ENCODE measurements at places on chromosomes 12 and 14.

GRCh38 chr12:122064025-122064777, 14.4 kb upstream of the MLXIP start:
- peak; percentile 80 for DNase-seq

DNA sequence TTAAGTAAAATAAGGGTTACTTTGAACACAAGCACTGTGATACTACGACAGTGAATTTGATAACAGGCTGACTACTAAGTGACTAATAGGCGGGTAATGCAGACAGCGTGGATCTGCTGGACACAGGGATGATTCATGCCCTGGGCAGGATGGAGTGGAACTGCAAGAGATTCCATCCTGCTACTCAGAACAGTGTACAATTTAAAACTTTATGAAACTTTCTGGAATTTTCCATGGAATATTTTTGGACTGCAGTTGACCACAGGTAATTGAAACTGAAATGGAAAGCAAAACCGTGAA, 46.0 kb downstream of the YEATS4 start:
- no peak for DNase-seq

DNA sequence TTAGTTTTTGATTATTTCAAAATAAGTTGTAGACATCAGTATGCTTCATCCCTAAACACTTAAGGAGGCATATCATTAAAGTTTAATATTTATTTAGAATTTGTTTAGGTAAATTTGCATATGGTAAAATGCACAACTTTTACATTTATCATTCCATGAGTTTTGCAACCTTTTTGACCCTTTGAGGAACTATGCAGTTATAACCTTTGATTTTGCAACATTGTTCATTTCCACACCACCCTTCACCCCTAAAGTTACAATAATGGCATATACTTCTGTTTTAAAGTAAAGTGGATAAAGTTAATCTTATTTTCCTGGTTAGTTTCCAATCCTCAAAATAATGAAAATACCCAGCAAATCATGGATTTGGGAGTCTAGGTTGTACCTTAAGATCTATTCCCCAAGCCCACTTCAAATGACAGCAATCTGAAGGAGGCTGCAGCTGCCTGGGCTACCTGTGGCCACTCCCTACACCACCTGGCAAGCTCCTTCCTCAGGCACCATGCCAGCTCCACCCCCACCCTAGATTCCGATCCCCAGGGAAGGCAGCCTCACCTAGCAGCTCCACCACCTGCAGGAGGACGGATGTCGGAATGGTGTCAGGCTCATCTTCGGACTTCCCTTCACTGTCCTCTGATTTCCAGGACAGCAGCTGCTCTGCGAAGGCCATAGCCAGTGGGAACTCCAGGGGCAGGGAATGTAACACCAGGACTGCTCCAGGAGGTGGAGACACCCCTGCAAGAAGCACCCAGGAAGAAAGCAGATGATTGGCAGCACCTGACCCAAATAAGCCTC, 65.1 kb downstream of the TRAFD1 start:
- DNase-seq = no peak

- DNase-seq = no peak
Measured at GRCh38 chr14:54058505-54058904, 101.9 kb upstream of the BMP4 start.

GRCh38 chr12:55937981-55938380, 7.0 kb downstream of the DGKA start:
- DNase-seq = no peak

DNA sequence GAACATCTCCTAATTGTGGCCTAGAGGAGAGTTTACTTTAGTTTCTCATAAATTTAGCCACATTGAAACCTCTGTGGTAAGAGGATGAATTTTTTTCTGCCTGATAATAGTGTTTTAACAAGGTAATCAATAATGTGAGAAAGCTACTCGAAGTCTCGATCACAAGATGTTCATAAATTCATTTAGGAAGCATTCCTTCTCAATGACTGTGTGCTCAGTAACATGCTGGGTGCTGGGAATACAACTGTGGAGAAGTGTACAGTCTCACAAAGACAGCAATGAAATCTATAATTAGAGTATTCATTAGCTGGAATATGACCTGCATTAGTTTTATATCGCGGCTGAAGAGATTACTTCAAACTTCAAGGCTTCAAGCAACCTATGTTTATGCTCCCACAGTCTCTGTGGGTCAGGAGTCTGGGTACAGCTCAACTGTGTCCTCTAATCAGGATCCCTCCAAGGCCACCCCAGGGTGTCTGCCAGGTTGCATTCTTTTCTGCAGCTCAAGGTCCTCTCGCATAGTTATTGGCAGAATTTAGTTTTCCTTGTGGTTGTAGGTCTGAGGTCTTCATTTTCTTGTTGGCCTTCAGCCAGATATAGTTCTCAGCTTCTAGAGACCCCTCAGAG, 167.6 kb downstream of the ANO4 start:
- no peak for DNase-seq

All from mesothelial cell of epicardium (in vitro differentiated cells).